ENCODE measurements at places on chromosomes 6 and 20. TPM values are rescaled to one million over a fixed set of nuclear protein-coding genes. Genes with fewer than 3 reads are reported as not detected.

- DNase-seq, result no peak
Measured at GRCh38 chr6:125814481-125814880, 23.7 kb downstream of the NCOA7 start.

GRCh38 chr6:131910219-131910589 is 41.0 kb downstream of the CCN2 start:
- no peak for DNase-seq

GRCh38 chr6:47263268-47263667 is 46.4 kb downstream of the TNFRSF21 start:
- DNase-seq, result no peak

DNAH8 gene
- total RNA-seq, result under 0.01 TPM

GRCh38 chr6:95208621-95209020 is 368.7 kb upstream of the MANEA start:
- DNase-seq, result no peak

DNA sequence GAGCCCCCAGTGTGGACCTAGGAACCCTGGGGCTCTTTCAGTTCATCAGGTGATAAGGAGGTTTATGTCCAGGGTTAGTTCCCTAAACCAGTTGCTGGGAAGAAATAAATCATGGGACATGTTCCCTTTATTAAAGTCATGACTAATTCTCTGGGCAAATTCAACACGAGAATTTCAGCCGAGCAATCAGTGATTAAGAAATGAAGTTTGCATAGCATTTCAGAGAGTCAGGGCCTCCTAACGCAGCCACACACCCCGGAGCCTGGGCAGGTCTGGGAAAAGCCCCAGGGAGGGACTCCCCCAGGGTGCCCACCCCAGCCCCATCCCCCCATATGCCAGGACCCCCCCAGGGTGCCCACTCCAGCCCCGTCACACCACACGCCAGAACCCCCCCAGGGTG is 20.1 kb downstream of the SLCO4A1 start:
- peak; percentile 73 for DNase-seq

- no peak for DNase-seq
Measured at GRCh38 chr6:69775941-69776340, 20.9 kb downstream of the LMBRD1 start.

- no peak for DNase-seq
Measured at GRCh38 chr6:146410851-146411595, 132.6 kb upstream of the RAB32 start.

DNA sequence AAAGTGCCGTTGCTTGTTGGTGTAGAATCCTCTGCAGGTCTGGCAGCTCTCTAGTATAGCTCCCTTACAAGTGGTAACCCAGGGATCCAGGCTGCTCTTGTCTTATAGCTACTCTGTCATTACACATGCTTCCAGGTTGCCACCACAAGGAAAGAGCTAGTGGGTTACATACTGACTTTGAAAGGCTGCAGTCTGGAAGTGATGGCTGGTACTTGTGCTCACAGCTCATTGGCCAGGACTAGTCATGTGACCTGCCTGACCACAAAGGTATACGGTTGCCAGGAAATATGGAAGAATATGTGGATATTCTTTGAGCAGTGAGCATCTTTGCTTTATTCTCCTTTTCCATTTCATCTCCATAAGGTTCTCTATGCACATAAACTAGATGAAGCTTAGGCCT is 46.0 kb downstream of the RREB1 start:
- DNase-seq, result no peak

All from fibroblast of villous mesenchyme (primary cell).